ENCODE measurements at places on chromosomes 12 and 14.

- no peak for DNase-seq
These were observed 46.5 kb upstream of the ABCC9 start for GRCh38 chr12:21987755-21988154.

- no peak for DNase-seq
These were observed 11.2 kb upstream of the TCP11L2 start for GRCh38 chr12:106291342-106291741.

DNA sequence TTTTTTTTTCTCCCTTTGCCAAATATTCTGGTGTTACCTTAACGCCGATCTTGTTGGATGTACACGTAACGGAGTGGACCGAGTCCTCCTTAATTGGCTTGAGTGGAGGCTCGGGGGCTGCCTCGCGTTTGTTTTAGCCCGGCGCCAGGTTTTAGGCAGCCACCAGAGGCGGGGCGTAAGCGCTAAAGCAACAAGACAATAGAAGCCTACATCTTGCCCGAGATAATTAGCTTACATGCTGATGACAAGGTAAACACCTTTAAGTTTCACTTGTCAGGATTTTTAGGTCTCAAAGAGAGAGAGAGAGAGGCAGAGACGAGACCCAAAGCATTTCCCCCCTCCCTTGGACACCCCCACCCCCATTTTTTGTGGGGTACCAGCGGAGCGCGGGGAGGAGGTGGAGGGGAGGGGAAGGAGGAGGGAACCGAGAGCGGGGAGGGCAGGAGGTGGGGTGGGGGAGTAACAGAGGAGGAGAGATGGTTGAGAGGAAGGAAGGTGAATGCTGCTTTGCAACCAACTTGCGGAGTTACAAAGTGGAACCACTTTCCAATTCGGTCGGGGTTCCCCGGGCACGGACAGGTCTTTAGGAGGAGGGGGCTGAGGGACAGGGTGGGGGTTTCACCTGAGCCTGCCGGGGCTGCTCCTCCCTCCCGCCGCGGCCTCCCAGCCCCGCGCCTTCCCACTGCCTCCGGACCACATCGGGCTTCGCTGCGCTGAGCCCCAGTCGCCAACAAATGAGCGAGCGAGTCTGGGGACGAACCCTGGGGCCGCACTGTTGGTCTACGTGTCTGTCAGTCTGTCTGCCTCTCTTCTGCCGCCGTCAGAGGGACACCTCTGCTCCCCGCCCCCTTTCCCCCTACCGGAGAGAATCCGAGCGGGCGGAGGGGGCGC, at the start of gene NKX2-1:
Gene NKX2-1, minus strand, starts transcription at position 802 of the 891 bp plus-strand sequence. Its CDS starts 103 bp downstream, at position 699.
- DNase-seq, result no peak

GRCh38 chr12:12564911-12565310, 2.2 kb upstream of the DUSP16 start:
- DNase-seq, result no peak
